ENCODE measurements at places on chromosomes 1 and 21.

- no peak for DNase-seq
Measured at GRCh38 chr1:23515905-23516304, 15.1 kb downstream of the E2F2 start.

DNA sequence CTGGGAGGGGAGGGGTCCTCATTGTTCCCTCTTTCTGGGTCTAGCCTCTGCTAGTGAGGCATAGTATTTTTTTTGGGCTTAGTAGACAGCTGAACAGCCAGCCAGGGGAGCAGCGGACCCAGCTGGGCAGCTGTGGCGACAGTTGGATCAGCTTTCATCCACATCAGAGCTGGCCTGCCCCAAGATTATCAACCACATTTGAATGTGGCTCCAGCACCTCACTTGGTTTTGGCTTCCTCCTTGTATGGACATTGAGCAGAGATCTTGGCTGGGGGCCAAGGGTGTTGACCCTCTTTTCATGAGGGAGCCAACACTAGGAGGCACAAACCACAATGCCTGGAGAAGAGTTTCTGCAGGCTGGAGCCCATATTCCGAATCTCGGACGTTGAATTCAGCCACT, 25.0 kb downstream of the WNT4 start:
- DNase-seq, result no peak

DNA sequence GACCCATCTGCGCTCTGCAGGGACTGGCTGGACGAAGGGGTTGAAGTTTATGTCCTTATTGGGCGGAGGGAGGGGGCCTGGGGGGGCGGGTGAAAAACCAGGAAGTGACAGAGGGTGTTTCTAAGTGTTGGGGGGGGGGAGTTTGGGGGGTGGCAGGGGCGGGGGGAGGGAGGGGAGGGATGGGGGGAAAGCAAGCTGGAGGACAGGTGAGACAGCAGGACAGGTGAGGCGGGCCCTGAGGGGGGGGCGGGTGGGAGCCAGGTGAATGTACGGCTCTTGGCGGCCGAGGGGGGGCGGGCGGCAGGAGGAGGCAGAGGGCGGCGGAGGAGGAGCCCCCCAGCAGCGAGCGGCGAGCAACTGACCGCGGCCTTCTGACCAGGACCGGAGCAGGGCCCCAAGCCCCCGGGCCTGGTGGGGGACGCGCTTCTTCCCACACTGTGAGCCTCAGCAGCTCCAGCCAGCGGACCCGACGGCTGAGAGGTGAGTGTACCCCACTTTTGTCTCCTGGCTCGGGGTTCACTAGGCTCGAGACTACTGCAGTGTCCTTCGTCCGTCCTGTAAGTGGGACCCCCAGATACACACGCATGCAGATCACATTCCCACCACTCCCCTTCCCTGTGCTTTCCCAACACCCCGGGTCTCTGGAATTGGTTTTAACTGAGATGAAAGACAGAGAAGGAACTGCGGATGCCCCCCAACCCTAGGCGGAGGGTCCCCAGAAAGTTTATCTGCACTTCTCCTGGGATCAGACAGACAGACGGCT, at the start of gene ZBTB7B:
TSS of gene ZBTB7B (plus strand) at position 339 of the 763 bp plus-strand sequence. CDS start 11,859 bp downstream, outside the sequence.
- DNase-seq, result no peak

GRCh38 chr1:19468397-19468956, 16.9 kb downstream of the CAPZB start:
- DNase-seq, result peak; percentile 80

- no peak for DNase-seq
Measured at GRCh38 chr1:225737866-225738265, 39.8 kb upstream of the SRP9 start.

GRCh38 chr1:62210960-62211359, 16.3 kb downstream of the L1TD1 start:
- no peak for DNase-seq

DNA sequence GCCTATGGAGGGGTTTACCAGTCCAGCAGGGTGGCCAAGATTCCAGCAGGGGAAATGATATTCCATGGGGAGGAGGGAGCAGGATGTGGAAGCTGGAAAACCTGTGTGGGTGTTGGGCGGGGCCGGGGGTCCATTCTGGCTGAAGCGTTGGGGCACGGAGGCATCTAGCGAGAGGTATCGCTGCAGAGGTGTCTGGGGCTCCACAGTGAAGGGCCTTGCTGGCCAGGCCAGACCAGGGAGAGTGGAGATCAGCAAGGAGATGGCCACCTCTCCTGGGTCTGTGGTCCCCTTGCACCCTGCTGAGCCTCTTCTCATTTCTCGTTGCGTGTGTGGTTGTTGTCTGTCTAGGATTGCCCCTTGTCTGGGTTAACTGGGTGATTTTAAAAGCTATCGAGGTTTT, 6.2 kb downstream of the COQ8A start:
- no peak for DNase-seq

- DNase-seq, result no peak
Measured at GRCh38 chr21:33007747-33008146, 18.0 kb upstream of the OLIG2 start.

DNA sequence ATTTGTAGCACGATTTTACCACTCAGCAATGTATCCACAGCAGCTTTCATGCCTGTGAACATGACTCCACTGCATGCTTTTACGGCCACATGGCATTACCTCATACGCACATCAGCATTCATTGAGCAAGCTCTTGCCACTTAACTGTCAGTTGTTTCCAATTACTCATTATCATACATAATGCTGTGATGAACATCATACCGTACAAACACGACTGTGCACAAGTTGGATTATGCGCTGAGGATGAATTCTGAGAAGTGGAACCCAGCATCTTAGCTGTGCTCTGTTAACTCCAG, 9.6 kb downstream of the UMODL1 start:
- no peak for DNase-seq

DNA sequence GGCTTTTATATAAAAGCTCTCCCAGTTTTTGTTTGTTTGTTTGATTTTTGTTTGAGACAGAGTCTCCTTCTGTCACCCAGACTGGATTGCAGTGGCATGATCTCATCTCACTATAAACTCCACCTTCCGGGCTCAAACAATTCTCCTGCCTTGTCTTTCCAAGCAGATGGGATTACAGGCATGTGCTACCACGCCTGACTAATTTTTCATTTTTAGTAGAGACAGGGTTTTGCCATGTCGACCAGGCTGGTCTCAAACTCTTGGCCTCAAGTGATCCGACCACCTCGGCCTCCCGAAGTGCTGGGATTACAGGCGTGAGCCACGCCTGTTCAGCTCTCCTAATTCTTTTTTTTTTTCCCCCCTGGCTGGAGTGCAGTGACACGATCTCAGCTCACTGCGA, 4.4 kb downstream of the PCAT6 start:
- DNase-seq, result no peak

- no peak for DNase-seq
Measured at GRCh38 chr1:152502496-152503180, 8.0 kb upstream of the LCE5A start.

GRCh38 chr21:46131588-46131837, 23.9 kb downstream of the FTCD start:
- DNase-seq, result no peak

DNA sequence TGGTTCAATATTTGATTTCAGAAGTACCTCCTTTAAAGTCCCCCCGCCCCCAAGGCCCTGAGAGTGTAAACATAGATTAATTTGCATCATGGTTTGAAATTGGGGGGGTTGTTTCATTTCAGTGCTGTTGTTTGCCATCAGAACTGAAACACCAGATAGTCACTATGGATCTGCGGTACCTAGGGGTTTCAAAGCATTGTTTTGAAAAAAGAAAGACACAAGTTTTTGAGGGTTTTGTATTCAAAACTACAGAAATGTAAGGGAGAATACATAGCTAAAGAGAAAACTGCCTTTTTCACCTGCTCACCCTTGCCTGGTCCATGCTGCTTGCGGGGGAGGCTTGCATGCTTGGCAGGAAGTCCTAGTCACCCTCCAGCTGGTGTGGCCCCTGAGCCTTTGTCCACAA, 59.3 kb downstream of the ACP6 start:
- no peak for DNase-seq

DNA sequence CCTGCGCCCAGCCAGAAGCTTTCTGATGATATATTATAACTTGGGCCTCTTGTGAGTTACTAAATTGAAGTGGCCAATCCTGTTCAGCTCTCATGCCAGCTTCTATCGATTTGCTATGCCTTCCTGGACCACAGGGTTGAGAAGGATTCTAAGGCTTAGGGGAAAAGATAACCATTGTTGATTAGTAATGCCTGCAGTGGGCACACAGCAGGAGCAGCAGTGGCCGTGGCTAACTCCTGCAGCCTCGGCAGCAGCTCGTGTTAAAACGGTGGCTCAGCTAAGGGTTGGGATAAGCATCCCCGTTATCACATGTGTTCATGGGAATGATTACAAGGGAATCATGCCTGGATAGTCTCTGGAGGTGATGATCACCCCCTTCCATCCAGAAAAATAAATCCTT, 20.5 kb upstream of the KCNE2 start:
- no peak for DNase-seq

DNA sequence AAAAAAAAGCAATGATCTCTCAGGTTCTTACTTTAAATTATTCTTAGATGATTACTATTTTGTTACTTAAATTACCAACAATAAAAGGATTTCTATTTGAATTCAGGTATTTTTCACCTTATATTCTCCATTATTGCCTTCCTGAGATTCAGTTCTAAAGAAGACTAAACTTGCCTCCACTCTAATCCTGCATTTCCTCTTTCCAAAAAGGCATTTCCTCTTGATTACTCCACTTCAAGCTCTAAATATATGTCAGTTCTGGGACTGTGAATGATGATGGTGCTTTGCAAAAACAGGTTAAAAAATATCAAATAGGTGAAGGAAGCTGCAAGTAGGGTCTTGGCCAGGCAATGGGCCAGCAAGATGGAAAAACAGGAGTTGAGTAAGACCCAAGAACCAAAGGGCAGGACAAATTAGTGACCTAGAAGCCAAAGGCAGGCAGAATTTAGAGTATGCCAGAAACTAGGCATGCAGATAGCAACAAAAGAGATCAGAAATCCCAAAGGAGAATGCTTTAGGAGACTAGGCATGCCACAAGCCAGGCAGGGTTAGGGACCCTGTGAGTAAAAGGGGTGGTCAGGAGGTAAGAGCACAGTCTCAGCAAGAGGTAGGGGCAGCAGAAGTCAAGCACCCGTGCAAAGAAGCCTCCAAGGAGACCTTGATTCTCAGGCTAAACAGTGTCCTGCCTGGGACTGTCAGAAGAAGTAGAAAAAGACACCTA, 11.3 kb upstream of the DIPK1A start:
- no peak for DNase-seq

DNA sequence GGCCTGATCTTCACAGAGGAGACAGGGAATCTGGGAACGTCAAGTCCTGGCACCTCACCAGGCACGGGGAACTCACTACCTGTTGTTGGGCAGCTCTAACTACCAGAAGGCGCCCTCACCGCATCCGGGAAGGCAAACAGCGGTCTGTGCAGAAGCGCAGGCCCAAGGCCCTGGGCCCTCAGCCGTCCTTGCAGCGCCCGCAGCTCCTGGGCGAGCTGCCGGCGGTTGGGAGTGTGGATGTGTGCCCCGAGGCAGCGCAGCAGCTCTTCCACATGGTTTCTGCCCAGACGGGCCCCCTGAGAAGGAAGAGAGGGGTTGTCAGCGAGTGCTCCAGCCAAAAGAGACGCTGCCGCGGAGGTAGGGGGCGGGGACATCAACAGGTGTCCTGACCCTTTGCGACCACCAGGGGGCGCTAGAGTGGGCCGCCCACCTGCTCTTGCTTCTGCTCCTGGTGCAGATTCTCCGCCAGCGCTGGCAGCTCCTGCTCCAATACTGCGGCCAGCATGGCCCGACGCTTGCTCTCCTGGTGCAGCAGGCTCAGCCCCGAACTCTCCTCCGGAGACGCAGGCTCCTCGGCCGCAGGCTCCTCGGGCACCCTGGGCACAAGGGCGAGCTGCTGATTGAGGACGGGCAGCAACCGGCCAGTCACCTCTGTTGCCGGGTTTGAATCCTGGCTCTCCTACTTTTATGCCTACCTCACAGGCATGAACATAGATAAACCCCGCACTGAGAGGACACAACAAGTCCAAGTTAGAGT, 9.3 kb downstream of the MAP3K6 start:
- DNase-seq, result peak; percentile 72

GRCh38 chr21:32359719-32360260, 33.0 kb downstream of the URB1 start:
- no peak for DNase-seq

DNA sequence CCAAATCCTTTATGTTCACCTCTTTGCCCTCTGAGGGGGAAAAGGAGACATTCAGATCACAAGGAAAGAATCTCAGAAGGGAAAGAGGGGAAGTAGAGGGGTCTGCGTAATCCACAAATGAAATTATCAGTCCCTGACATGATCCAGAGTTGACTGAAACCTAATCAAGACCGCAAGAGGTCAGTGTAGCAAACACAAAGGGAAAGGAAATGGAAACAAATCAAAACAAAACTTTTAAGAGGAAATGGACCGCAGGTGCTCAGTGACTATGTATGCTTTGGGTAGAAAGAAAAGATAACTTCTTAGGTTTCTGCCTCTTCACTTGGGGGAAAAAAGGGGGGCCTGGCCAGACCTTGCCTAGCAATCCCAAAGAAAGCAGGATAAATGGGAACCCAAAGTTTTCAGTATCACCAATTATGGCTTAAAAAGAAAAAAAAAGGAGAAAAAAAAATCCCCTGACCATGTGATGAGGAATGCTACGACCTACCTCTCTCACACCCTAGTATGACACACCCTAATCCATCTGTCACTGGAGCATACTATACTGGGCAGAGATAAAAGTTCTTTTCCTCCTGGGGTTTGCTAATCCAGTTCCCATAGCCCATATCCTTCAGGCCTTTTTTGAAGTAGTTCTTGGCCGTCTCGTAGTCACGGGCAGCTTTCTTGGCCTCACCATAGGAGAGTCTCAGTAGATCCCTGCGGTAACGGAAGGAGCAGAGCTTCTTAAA, 16.9 kb downstream of the CHRNB2 start:
- no peak for DNase-seq

DNA sequence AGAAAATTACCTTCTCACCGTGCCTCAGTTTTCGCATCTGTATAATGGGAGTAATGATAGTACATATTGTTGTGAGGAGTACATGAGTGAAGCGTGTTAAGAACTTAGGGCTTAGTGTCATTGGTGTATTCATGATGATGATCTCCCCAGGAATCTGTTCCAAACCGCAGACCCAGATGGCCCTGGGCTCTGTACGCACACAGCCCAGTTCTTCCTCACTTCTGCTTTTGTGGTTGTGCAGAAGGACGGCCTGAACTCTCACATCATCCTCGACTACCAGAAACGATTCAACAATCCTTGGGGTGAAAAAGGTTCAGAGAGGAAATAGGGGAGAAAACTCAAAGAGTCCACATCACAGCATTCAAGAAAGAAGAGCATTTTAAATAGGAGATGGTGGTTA, 323.0 kb downstream of the CAMTA1 start:
- no peak for DNase-seq

- DNase-seq, result no peak
Measured at GRCh38 chr1:159548126-159548525, 12.3 kb upstream of the OR10J5 start.

GRCh38 chr1:9910076-9910422, at the start of gene CTNNBIP1:
CTNNBIP1 (minus strand) TSS chr1:9910269; CDS start chr1:9872064, 38,205 bp downstream.
- no peak for DNase-seq

GRCh38 chr1:925561-926421, 2.1 kb downstream of the SAMD11 start:
- no peak for DNase-seq

GRCh38 chr1:233700338-233700737, 86.4 kb downstream of the KCNK1 start:
- DNase-seq, result no peak

- no peak for DNase-seq
Measured at GRCh38 chr1:229323201-229323600, 19.6 kb downstream of the CCSAP start.
